Heart left ventricle (tissue), 16 donors: ENCODE measurements at places on chromosomes 12 and 14. TPM values are rescaled to one million over a fixed set of nuclear protein-coding genes. Genes with fewer than 3 reads are reported as not detected.

Gene SERPINA5
- total RNA-seq, result 1.1 TPM

Gene OR6C2
- total RNA-seq, result not detected

DNA sequence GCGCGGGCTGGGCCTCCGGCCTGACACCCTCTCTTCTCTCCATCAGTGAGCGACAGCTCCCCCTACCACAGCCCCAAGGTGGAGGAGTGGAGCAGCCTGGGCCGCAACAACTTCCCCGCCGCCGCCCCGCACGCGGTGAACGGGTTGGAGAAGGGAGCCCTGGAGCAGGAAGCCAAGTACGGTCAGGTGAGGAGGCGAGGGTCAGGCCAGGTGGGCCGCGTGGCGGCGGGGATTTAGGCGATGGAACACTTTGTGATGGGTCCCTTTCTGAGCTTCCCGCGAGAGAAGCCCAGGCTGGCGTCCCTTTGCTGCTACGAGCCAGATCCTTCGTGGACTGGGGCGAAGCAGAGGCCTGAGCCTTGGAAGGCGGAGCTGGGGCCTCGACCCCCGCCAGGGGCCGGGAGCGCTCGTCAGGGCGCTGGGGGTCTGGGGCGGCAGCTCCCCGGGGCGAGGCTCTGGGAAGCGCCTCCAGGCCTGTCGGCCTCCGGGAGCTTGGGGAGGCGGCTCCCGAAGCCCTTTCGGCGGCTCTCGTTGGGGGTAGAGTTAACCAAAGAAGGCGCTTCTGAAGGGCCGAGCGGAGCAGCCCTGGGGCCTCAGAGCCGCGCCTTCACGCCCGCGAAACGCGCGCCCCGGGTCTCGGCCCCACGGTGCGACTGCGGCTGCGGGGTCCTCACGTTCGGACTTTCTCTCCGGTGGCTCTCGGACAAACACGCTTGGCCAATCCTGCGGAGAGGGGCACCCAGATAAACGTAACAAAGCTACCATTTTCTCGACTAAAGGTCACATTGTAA, 5.0 kb downstream of the PAX9 start:
- DNase-seq, result no peak

DNA sequence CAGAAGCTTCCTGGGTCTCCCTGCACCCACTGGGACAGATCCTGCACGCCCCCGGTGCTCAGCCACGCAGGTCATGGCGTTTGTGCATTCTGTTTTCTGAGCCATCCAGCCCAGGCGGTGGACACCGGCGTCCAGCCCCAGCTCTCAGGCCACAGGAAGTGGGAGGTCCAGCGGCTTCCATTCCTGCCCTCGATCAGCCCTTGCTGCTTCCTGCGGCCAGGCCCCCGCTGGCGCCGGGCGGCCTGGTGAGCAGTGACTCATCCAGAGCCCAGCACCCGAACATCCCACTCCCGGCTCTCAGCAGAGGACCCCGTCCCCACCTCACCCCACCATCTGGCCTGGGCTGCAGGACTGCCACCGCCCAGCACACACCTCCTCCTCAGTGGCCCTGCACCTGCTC, 18.0 kb upstream of the NUDT14 start:
- DNase-seq, result no peak

DNA sequence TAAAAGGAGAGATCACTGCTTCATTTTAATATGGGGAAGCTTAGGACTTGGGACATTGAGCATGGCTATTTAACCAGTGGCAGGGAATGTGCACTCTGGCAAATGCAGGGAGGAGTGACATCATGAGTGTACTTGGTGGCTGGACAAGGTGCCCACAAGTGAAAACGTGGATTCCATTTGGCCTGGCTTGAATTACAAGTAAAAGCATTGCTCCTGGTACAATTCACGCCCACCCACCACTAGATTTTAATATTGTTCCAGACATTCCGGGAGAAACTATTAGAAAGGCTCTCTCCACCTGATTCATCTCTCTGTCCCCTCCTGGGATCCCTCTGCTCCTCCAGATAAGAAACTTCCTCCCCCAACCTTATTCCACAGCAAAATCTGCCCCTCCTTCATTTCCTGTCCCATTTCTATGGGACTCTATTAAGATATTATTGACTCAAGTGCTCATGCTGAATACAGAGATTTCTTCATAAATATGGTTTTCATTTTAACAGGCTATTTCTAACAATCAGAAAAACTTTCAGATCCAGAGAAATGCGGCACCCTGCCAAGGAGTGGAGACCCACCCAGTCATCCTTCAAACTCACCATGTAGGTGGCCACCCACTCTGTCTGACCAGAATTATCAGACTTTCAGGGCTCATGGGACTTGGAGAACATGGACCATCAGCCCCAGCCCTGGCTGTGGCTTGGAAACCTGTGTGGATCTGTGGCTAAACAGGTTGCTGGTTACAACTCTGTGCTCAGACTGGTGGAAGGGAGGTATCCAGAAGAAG, 43.2 kb downstream of the SSPN start:
- peak; percentile 73 for DNase-seq

DNA sequence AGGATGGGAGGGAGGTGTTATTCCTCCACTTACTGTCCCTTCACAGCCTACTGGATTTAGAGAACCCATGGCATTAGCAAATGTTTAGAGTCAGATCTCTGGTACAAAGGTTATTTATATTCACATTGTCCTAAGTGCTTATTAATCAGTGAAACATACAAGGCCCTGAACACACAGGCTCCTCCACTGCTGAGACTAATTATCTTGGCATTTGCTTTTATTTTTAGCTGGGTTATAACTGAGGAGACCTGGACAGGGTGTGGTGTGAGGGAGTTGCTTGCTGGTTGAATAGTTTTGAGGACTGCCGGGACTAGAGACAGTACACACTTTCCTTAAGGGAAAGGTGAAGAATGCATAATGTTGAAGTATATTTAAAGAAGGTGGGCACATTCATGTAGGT, 77.5 kb downstream of the FIGNL2 start:
- DNase-seq, result no peak

DNA sequence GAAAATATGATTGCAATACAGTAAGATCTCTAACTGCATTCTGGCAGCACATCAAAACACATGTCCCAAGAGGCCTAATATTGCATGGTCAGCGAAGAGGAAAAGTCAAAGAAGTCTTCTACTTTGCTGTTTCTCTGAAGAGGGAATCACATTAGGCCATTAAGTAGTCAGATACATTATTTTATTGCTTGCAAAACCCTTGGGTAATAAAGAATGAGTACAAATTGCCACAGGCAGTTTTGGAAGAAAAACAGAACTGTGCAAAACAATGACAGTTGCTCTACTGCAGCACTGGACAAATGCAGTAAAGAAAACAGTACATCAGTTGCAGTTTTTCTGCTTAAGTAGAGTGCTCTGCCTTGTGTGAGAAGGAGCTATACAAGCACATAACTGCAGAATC, 211.9 kb downstream of the MED13L start:
- no peak for DNase-seq

DNA sequence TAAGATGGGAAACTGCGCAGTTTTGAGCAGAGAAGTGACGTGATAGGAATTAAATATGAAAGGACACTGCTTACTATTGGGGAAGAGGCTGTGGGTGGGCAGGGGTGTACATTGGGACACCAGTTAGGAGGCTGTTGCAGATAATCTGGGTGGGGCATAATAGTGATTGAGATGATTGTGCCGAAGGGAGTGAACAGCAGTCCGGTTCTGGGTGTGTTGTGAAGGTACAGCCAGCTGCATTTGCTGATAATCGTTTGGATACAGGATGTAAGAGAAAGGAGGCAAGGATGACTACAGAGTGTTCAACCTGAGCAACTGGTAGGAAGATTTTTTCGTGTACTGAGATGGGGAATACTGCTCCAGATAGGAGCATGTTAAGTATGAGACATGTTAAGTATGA, 205.2 kb upstream of the NEDD1 start:
- DNase-seq, result no peak
